ENCODE measurements at places on chromosomes 2 and 18.

- no peak for DNase-seq
These were observed 54.6 kb downstream of the LANCL1 start for GRCh38 chr2:210421916-210422315.

DNA sequence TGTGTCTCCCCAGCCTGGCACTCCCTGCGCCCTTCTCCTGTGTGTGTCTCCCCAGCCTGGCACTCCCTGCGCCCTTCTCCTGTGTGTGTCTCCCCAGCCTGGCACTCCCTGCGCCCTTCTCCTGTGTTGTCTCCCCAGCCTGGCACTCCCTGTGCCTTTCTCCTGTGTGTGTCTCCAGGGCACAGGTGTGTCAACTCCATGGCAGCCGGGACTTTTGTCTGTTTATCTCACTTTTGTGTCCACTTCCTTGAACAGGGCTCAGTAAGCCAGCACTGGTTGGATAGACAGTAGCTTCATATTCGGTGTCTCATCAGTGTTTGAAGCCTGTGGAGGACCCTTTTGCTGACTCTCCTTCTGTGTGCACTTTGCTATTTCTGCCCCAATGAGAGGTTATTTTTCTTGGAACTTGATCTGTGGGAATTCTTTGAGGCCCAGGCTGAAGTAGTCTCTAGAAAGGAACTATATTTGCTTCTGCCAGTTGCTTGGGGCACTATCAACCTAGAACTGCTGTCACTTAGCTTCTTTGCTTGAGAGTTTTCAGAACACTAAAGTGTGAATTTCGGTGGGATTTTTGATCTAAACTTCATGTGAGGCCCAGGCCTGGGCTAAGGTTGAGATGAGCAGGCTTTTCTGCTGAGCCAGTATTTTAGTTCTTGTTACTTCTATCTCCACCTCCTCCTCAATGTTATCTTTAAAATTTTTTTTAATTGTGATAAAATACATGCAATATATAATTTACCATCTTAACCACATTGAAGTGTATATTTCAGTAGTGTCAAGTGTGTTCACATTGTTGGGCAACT is 8.3 kb upstream of the ASB1 start:
- no peak for DNase-seq

DNA sequence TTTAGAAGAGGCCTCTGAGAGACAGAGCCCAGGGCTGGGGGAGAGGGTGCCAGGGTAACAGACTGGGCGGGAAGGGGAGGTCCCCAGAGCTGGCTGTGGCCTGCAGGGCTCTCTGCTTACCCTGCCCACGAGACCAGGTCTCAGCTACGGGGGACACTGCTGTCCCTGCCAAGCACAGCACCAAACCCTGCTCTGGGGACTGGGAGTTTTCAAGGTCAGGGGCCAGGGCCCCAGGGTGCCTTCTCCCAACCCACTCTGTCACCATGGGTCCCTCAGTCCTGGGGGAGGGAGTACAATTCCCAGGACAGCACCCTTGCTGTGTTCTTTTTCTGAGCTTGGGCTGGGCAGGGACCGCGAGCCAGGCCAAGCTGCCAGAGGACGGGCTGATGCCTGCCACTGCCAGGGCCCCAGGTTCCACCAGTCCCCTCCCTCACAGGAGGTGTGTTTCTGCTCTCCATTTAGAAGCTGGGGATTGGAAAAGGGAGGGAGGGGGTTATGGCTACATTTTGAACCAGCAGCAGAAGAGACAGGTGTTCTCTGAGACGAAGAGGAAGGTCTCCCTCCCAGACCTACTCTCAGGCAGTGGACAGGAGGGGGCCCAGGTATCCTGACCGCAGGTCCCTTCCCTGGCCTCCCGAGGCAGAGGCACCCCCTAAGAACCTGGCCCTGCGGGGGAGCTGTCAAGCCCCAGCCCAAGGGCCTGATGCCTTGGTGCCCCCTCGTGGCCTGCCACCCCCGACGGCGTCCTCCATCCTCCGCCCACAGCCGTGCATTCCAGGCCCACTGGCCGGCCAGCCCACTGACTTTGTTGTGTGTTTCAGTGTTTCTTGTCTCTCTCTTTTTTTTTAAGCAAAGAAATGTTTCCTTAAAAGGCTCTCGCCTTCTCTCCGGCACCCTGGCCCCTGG is 80.4 kb downstream of the TNS1 start:
- no peak for DNase-seq

GRCh38 chr2:64092502-64092901 is 51.7 kb downstream of the PELI1 start:
- no peak for DNase-seq

DNA sequence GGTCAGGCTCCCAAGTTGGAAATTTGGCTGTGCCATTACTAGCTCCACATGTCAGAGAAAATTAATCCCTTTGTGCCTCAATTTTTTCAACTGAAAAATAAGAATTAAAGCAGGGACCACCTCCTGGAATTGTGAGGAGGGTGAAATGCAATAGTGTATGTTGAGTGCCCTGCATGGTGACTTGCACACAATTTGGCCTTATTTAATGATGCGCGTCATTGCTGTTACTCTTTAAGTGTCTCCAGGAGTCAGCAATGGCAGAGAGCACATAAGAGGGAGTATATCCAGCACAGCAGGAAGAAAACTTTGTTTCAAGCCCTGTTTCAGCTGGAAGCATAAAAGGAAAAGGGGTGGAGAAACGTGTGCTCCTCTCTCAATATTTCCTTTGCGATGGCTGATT is 215.8 kb downstream of the ALK start:
- DNase-seq, result no peak

DNA sequence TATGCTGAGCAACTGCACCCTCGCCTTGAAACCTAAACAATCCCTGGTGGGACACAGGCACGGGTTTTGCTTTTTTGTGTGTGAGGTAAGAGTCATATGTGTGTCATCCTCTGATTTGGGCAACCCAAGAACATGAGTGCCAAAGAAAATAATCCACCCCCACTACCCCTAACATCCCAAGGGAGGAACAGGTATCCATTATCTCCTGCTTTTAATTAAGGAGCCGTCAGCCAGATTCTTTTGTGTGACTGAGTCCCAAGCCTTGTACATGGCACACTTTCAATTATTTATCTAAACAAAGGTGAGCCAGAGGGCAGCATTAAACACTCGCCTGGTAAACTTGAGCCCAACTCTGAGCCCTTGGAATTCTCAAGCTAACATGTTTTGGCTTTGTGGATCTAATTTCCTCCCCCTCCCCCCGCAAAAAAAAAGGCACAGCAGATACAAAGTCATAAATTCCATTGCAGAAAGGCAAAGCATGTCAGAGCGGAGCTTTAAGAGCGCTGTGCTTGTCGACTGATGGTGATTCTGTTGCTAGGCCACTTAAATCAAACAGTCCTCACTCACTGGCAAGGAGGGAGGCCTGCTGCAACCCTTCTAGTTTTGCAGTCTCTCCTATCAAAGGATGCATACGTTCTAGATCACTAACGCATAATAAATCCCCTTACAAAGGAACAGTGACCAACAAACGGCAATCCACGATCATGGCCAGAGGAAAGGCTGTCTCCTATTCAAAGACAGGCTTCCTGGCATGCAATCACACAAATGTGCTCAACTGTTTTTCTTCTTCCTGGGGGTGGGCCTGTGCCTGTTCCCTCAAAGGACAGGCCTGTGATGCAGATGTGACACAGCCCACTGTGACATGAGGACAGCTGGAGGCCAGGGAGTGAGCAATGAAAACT is 143.5 kb upstream of the LMAN1 start:
- no peak for DNase-seq

- DNase-seq, result no peak
These were observed 24.9 kb upstream of the TRIM43B start for GRCh38 chr2:95509408-95509807.

DNA sequence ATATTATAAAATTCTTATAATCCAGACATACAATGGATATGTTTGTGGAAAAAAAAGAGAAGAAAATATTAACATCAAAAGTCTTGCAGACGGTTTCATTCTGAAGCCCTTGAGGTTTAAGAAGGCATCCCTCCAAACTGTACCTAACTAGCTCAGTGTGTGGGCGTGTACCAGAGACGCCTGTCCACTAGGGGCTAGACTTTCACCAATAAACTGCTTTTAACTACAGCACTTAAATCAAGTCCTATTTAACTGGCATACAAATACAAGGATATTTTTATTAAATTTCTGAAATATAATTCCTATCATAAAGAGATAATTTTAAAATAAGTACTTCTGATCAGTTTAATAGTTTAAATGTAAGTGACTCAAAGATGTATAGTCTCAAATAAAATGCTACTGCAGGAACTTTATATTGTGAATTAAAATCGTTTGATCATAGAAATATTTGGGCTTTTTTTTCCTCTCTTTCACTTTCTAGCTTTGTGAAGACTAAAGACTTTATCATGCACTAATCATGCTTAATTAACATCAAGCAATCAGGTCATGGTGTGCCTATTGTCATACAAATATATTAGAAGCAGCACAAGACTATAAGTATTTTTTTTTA is 437.7 kb downstream of the SATB2 start:
- no peak for DNase-seq

DNA sequence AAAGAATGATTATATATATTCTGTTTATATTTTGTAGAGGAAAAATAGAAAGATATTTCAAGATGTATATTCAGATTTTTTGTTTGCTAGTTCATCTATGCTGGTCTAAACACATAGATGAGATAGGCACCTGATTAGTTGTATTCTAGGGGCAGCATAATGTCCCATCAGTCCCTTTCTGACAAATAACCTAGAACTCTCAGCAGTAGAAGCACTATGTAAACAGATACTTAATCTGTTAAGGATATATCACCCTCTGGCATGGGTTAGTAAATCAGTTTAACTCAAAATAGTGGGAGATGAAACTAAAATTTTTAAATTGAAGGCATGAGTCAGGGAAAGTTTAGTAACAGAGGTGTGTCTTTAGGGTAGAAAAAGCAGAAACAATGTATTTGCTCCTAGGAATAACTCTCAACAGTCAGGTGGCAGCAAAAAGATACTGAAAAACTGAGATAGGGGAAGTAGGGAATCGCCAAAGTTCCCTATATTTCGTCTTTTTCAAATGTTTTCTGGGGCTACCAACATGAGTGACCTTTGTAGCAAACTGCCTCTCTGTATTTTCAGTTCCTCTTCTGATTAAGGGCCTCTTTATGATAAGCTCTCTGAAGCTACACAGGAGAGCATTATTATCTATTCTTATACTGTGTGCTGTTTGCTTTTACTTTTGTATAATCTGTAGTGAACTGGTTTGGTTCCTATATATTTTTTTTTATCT is 5.7 kb downstream of the PPP1R1C start:
- no peak for DNase-seq

GRCh38 chr18:69638056-69638455 is 237.4 kb downstream of the DOK6 start:
- no peak for DNase-seq

- DNase-seq, result no peak
These were observed 33.2 kb upstream of the FOSL2 start for GRCh38 chr2:28359222-28360057.

GRCh38 chr18:51074605-51075004 is 44.6 kb downstream of the SMAD4 start:
- DNase-seq, result no peak

GRCh38 chr2:235279965-235280364 is 213.9 kb upstream of the AGAP1 start:
- no peak for DNase-seq

GRCh38 chr2:134676960-134677359 is 41.8 kb downstream of the TMEM163 start:
- DNase-seq, result no peak

All from type B pancreatic cell (in vitro differentiated cells).